ENCODE measurements at places on chromosomes 1 and 21. TPM values are rescaled to one million over a fixed set of nuclear protein-coding genes. Genes with fewer than 3 reads are reported as not detected.

Gene TRAF5
- polyA plus RNA-seq = 8.5 TPM

DNA sequence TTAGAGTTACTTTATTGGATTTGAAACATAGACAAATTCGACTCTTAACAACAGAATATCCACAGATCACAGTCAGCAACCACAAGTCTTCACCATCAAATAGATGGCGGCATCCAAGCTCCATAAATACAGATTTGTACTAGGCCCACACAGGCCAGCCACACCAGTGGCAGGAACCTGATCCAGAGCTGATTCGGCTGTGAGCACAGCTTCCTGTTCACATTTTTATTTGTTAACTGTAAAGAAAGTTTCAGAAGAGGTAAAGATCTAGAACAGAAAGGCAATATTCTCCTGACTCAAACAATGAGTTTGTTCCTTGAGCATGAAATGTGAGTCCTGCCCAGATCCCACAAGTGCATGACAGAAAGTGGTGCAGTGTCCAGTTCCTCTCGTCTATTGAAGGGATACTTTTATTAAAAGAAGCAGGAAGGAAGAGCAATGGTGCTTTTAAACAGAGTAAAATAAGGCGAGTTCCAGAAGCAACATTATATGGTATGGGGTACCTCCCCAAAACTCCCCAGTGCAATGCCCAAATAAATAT, 205.8 kb downstream of the SLC45A1 start:
- no peak for DNase-seq

DNA sequence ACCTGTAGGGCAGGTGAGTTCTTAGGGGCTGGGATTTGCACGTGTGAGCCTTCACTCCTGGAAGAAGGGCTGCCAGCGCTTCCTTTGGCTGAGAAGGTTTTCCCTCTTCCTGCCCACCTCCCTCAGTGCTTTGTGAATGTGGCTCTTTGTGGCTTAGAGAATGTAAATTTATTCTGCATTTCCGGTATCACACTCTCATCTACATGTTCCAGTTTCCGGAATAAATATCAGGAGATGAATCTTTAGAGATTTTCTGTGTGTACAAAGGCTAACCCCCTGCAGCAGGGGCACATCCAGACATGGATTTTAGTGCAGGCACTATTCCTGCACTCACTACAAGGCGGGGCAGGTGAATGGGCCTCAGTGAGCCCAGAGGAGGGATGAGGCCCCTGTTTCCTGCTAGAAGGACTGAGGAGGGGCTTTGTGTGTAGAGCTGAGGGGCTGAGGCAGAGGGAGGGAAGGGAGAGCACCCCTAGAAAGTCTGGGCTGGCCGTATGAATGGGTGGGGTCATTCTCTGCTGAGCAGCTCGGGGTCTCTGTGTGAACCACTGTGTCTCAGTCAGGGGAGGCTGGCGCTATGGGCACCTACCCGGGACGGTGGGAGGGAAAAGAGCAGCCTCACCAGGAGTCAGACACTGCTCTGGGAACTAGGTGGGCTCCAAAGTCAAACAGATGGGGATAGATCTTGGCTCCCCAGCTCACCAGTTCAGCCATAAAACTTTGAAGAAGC, 207.5 kb downstream of the MATN1 start:
- no peak for DNase-seq

DNA sequence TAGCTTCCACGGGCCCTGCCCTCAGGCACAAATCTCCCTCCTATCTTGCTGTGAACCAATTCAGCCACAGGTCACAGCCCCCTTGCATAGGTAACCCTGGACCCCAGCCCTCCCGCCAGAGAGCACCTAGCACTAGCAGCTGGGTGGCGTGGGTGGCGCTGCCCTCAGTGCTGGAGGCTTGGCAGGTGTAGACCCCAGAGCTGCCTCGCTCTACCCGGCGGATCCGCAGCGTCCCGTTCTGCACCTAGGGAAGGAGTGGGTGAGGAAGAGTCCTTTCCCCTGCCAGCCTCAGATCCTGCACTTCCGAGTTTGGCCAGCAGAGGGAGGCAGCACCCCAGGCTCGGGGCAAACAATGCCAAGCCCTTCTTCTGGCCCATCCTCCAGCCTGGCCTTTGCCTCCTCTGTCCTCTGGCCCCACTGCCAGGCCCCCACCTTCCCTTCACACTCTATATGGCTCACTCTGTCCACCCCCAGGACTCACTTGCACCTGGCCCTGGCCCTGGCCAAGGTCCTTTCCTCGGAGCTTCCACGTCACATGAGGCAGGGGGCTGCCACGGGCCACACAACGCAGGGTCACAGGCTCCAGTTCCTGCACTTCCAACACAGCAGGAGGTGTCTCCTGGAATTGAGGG, 9.0 kb downstream of the IGSF9 start:
- peak; percentile 47 for DNase-seq

- no peak for DNase-seq
Observed at GRCh38 chr1:227453631-227454355, 109.6 kb upstream of the ZNF678 start.

DNA sequence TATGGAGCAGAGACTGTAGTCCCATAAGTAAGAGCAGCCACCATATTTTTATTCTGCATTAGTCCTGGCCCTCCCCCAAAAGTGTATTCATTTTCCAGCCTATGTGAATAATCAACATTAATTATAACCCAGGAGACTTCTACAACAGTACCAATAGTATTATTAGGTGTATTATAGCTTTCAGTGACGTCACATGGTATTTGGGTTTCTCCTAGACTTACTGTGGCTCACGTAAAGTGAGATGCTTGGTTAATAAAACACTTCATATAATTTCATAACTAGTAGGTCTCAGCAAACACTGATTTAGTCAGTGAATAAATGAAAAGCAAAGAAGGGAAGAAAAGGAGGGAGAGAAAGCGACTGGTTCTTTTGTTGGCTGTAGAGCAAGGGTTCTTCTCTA, 86.2 kb downstream of the ZP4 start:
- no peak for DNase-seq

Gene FHAD1
- 0.04 TPM for polyA plus RNA-seq
